ENCODE measurements at places on chromosomes 7 and 10.

DNA sequence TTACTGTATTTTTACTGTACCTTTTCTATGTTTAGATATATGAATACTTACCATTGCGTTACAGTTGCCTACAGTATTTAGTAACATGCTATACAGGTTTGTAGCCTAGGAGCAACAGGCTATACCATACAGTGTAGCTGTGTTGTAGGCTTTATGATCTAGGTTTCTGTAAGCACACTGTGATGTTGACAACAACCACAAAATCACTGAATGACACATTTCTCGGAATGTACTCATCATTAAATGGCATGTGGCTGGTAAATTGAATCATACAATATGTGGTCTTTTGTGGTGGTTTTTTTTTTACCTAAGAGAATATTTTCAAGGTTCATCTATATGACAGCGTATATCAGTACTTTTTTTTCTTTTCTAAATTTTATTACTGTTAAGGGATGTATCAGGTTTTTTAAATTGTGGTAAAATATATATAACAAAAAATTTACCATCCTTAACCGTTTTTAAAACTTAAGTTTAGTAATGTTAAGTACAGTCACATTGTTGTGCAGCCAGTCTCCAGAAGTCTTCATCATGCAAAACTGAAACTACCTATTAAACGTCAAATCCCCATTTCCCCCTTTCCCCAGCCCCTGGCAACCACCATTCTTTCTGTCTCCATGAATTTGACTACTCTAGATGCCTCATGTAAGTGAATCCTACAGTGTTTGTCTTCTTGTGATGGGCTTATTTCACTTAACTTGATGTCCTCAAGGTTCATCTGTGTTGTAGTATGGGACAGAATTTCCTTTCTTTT is 21.5 kb downstream of the BTAF1 start:
- no peak for DNase-seq

GRCh38 chr7:63114371-63114985 is 884.2 kb upstream of the ZNF722 start:
- DNase-seq, result no peak

DNA sequence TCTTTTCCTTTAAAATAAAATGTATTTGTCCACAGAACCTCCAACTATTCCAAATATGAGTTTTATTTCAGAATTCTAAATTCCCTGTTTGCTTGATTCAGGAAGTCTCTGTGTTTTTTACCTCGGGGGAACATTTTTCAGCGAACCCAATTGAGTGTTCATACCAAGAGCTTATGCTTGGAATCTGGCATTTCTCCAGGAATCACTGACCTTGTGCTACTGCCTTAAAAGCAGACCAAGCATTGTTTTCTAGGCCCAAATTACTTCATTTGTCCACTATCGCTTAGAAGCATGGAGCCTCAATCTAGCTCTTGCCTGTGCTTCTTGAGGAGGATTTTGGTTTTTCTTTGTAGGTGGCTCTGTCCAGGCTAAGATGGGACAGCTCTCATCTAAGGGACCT is 59.4 kb downstream of the EBLN1 start:
- DNase-seq, result peak; percentile 35

- no peak for DNase-seq
Observed at GRCh38 chr10:48412081-48412480, 105.6 kb downstream of the MAPK8 start.

- no peak for DNase-seq
Observed at GRCh38 chr7:150363370-150363769, 5.3 kb upstream of the REPIN1 start.

GRCh38 chr7:81308643-81309322 is 389.9 kb upstream of the SEMA3C start:
- DNase-seq, result peak; percentile 80

GRCh38 chr7:111076205-111076604 is 14.7 kb upstream of the LRRN3 start:
- no peak for DNase-seq

GRCh38 chr10:4475827-4476490 is 350.0 kb upstream of the AKR1E2 start:
- no peak for DNase-seq

DNA sequence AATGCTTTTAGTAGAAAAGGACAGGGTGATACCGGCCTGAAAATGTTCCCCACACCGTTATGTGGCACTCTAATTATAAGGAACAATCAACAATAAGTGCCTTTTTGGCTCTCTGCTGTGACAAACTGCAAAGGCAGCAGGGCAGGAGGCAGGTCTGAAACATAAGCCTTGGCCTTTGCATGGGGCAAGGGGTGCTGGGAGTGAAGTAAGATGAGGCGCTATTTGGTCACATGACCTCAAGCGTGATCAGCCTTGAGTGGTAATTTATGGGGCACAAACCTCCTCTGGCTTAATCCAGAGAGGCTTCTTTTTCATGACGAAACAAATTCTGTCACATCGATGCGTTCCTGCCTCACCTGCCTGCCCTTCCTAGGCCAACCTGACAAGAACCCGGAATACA is 202.7 kb downstream of the TAX1BP1 start:
- no peak for DNase-seq

DNA sequence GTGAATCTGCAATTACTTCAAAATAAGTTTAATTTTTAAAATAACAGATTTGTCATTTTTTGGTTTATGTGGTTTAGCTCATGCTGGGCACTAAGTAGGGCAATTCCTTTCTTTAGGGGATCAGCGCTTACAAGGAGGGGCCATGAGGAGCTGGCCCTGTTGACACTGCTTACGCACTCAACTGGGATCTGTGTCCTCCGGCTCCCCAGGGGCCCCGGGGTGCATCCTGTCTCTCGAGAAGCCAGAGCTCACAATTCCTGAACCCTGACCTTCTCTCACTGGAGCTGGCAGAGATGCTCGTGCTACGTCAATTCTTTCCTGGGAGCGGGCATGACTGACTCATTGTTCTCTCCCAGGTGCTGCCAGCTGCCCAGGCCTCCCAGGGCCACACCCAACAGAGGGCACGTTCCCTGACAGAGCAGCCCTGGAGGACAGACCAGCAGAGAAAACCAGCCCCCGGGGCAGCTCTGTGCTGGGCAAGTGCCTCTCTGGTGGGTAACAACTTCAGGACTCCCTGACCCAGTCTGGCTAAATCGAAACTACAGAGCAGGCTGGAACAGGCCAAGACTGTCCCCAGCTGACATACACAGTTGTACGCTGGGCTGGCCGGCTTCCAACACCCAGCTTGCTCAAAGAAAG is 36.8 kb downstream of the CTBP2 start:
- DNase-seq, result no peak

DNA sequence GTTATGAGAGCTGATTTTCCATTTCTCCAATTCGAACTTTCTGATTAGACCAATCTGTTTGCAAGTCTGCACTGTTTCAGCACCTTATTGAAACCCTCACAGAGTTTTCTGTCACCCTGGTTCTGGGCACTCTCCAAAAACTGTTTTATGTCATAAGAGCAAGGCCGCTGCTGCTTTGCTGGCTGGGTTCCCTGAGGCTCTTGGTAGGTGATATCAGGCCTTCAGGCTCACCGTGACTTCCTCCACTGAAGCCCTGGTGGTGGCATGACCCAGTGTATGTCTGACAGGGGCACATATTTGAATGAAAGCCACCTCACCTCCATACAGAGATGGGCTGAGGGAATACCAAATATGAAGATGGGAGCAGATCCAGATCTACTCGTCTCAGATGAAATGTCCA is 8.3 kb downstream of the RABGEF1 start:
- no peak for DNase-seq

- DNase-seq, result no peak
Observed at GRCh38 chr7:150854066-150855000, 2.0 kb downstream of the AOC1 start.

GRCh38 chr10:21990449-21990848 is 13.1 kb downstream of the DNAJC1 start:
- no peak for DNase-seq

DNA sequence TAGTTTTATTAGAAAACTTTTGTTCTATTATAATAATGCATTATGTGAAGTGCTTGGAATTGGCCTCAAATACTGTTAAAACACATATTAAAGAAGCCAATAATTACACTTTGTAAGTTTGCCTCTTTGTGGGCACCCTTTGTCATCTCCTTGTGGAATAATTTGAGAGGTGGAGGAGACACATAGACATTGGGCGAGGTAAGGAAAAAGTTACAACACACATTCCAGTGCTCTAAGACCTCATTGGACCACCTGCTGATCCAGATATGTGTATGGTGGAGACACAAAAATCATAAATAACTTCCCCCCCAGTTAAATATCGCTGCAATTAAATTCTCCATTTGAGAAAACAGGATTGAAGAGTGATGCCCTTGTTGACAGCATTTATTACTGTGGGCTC is 511.8 kb downstream of the GFRA1 start:
- DNase-seq, result no peak

DNA sequence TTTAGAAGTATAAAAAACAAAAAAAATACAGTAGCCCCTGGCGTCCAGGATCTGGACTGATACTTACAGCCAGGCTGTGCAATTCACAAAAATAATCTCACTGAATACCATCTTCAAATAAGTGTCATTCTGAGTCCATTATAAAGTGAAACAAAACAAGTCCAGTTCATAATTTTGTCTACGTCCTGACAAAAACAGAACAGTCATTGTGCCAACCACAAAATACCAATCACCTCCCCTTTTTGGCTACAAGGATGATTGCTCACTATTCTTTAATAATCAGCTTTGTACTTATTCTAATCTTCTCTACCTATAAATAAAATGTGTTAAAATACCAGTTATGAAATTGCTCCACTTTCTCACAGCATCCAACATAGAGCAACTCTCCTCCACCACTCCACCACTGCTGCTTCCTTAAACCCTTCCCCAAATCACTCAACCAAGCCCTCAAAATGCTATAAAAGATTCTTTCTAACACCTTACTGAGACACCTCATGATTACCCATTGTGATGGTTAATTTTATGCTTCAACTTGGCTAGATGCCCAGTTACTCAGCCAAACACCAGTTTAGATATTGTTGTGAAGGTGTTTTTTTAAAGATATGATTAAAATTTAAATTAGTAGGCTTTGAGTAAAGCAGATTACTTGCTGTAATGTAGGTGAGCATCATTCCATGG is 479.8 kb upstream of the SEMA3A start:
- no peak for DNase-seq
